ENCODE measurements at places on chromosomes 12 and 14.

GRCh38 chr12:11746024-11746771 lies 96.7 kb downstream of the ETV6 start:
- no peak for DNase-seq

DNA sequence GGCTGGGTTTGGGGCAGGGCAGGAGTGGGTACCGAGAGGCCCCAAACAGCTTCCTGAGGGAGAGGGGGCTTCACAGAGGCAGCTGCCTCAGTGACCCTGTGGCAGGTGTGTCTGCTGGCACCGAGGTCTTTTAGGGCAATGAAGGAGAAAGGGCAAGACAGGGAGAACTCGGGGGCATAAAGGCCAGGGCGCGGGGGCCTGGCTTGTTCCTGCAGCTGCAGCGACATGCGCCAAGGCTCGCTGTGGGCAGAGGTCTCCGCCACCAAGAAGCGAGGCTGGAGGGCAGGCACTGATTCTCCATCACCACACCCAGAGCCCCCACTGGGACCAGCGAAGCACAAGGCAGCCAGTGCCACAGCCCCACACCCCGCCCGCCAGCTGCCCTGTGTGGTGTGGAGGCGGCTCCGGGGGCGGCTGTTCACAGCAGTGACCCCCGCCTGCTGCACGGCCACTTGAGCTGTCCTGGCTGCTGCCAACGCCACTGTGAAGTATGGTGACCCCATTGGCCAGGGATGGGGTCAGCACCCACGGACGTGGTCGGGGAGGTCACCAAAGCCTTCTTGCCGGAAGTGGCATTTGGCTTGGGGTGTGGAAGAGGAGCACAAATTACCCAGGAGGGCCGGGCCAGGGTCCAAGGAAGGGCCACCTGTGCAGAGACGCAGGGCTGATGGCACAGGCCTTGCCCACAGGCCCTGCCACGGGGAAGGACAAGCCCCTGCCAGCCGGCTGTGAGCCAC lies 16.4 kb downstream of the BAG5 start:
- no peak for DNase-seq

GRCh38 chr14:51972566-51972965 lies 16.8 kb upstream of the RTRAF start:
- DNase-seq, result no peak

- no peak for DNase-seq
Observed at GRCh38 chr14:32085845-32086383, 8.8 kb downstream of the ARHGAP5 start.

Measured in NCI-H1048 (cell line).